Stomach (tissue), 19 donors: ENCODE measurements at places on chromosomes 1 and 21. TPM values are rescaled to one million over a fixed set of nuclear protein-coding genes. Genes with fewer than 3 reads are reported as not detected.

The TPTE gene
- total RNA-seq, result not detected

The PHACTR4 gene
- 25.0 TPM for total RNA-seq

The GOLT1A gene
- 7.1 TPM for total RNA-seq

The KCNE1 gene
- total RNA-seq, result 2.2 TPM

The PLEKHN1 gene
- 29.2 TPM for total RNA-seq

The ZNF593OS gene
- total RNA-seq, result not detected

DNA sequence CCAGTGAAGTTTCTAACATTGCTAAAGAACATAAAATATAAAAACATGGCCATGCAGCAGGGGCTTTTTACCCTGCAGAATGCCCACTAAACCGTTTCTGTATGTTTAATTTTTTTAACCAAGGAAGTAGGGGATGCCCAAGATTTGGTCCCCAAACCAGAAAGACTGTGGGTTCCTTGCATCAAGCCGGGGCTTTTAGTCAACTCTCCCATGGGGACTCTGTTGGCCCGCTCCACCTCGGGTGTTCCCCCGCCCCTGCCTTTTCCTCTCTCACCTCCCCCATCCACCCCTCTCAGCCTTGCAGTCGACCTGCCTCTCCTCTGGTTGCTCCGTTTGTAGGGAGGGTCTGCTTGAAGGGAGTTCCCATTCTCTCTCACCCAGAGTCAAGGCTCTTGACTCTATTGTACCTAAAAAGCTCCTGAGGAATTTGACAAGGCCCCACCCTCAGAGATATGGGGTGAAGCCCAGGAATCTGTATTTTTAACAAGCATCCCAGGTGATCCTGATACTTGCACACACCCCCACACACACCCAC is 117.5 kb downstream of the TOMM20 start:
- no peak overlapping the region for H3K4me3 ChIP-seq
- H3K27ac ChIP-seq, result peak overlapping the region; percentile 39
- H3K27me3 ChIP-seq, result no peaks in the 10 kb centered on the region
- no peaks in the 10 kb centered on the region for H3K36me3 ChIP-seq

- DNase-seq, result no peak
- peaks cover 43% of the 10 kb centered on the region for H3K36me3 ChIP-seq
- H3K27me3 ChIP-seq, result no peaks in the 10 kb centered on the region
- H3K4me1 ChIP-seq, result no peaks in the 10 kb centered on the region
- H3K4me3 ChIP-seq, result no peak overlapping the region
- H3K27ac ChIP-seq, result no peak overlapping the region
Measured at GRCh38 chr1:94832446-94832845, 12.3 kb downstream of the SLC44A3 start.

GRCh38 chr1:58622571-58622970 is 45.5 kb upstream of the TACSTD2 start:
- H3K4me1 ChIP-seq, result peaks cover 26% of the 10 kb centered on the region
- no peaks in the 10 kb centered on the region for H3K27me3 ChIP-seq
- H3K27ac ChIP-seq, result no peak overlapping the region

- H3K27me3 ChIP-seq, result no peaks in the 10 kb centered on the region
- H3K4me3 ChIP-seq, result no peak overlapping the region
- peak; percentile 26 for DNase-seq
- peak overlapping the region; percentile 32 for H3K27ac ChIP-seq
Measured at GRCh38 chr1:108896146-108897145, 19.7 kb downstream of the GPSM2 start.

GRCh38 chr1:110982320-110982719 is 18.6 kb upstream of the LRIF1 start:
- H3K27me3 ChIP-seq, result peaks cover under 1% of the 10 kb centered on the region
- DNase-seq, result no peak
- H3K4me3 ChIP-seq, result no peak overlapping the region
- H3K27ac ChIP-seq, result no peak overlapping the region

DNA sequence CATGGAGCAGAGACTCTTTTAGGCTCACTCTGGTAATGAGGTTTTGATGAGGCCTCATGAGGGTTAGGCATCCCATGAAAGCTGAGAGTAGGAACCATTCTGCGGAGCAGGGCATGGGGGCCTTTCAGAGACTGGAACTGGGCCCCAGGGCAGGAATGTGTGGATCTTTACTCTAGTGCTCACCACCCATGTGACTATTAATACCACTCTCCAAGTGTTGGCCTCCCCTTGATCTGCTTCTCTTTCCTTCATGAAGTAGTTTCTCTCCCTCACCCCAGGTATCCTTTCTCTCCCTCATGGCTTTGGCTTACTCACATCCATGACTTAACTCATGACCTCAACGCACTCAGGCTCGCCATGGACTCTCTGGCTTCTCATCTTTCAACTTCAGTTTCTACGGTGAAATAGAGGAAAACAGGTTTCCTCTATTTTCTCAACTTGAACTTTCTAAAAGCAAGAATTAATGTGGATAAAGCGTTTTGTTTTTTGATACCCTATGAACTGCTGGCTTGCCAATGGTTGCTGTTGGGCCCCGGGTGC is 50.5 kb upstream of the GADD45A start:
- H3K4me1 ChIP-seq, result peaks cover 20% of the 10 kb centered on the region
- no peak overlapping the region for H3K27ac ChIP-seq
- no peaks in the 10 kb centered on the region for H3K27me3 ChIP-seq
- no peak for DNase-seq

DNA sequence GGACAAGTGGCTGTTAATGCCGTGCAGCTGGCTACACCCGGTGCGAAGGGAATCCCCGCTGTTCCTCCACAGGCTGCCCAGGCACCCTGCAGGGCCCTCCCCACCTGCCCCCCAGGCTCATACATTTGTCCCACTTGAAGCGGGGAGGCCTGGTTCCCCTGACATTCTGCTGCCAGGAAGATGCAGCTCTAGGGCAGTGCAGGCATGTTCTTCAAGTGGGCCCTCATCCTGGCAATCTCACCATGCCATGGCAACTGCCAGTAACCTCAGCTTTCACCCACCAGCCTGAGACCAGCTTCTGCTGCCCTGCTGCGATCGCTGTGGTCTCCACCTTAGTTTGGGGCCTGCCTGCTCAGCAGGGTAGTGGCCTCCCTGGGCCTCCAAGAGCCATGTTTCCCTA is 151.9 kb upstream of the COL6A1 start:
- peaks cover 12% of the 10 kb centered on the region for H3K27me3 ChIP-seq
- DNase-seq, result no peak
- H3K27ac ChIP-seq, result no peak overlapping the region
- no peaks in the 10 kb centered on the region for H3K4me1 ChIP-seq

GRCh38 chr21:29005696-29006095 is 13.0 kb upstream of the LTN1 start:
- H3K4me1 ChIP-seq, result peaks cover 11% of the 10 kb centered on the region
- no peak overlapping the region for H3K4me3 ChIP-seq
- H3K27ac ChIP-seq, result no peak overlapping the region
- DNase-seq, result no peak
- H3K27me3 ChIP-seq, result no peaks in the 10 kb centered on the region
- peaks cover 40% of the 10 kb centered on the region for H3K36me3 ChIP-seq

- no peak overlapping the region for H3K4me3 ChIP-seq
- DNase-seq, result no peak
- no peak overlapping the region for H3K27ac ChIP-seq
- peaks cover 8% of the 10 kb centered on the region for H3K4me1 ChIP-seq
- H3K27me3 ChIP-seq, result no peaks in the 10 kb centered on the region
Measured at GRCh38 chr1:160855181-160855981, 7.3 kb downstream of the CD244 start.

GRCh38 chr1:193335806-193336428 is 149.5 kb upstream of the B3GALT2 start:
- H3K4me1 ChIP-seq, result peaks cover 1% of the 10 kb centered on the region
- H3K36me3 ChIP-seq, result no peaks in the 10 kb centered on the region
- peak; percentile 23 for DNase-seq
- no peak overlapping the region for H3K4me3 ChIP-seq
- no peaks in the 10 kb centered on the region for H3K27me3 ChIP-seq

DNA sequence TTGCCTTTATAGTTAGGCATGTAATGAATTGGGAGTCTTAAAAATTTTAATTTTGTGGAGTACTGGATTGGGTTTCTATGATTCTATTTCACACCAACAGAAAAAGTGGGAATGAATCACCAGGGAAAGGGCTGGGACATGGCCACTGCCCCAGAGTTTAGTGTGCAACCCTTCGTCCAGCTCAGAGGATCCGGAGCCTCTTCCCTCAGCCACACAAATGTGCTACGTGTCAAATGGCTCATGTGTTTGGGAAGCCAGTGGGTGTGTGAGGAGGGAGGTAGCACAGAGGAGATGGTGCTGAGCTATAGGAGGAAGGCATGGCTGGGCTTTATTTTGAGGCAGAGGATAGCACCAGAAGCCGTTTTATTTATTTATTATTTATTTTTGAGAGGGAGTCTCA is 247.3 kb downstream of the SIPA1L2 start:
- no peak overlapping the region for H3K27ac ChIP-seq
- H3K27me3 ChIP-seq, result no peaks in the 10 kb centered on the region
- no peak overlapping the region for H3K4me3 ChIP-seq
- no peaks in the 10 kb centered on the region for H3K36me3 ChIP-seq
- no peak for DNase-seq
- H3K4me1 ChIP-seq, result peaks cover 8% of the 10 kb centered on the region

DNA sequence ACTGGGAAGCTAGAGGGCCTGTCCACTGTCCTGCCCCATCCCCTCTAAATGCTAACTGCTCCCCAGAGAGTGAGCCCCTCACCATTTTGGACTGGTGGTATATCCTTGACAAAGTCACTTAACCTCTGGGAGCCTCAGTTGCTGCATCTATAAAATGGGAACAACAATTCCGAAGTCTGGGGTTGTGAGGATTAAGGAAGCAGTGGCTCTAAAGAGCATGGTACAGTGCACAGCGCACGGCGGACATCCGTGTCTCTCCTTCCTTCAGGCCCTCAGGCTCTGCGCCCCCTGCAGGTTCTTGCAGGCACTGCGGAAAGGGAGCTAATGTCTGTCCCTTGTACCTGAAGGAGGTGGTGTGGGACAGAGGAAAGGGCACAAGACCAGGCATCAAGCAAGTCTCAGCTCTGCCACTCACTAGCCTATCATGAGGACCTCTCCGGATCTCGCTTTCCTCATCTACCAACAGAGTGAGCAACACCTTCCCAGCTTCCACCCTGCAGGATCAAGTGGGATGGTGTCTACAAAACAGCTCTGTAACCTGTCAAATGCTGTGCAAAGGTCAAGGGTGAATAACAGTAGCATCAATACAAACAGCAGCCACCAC is 20.1 kb downstream of the ECE1 start:
- peaks cover 52% of the 10 kb centered on the region for H3K4me1 ChIP-seq
- peaks cover 92% of the 10 kb centered on the region for H3K36me3 ChIP-seq
- no peak overlapping the region for H3K27ac ChIP-seq
- no peak overlapping the region for H3K4me3 ChIP-seq
- peak; percentile 78 for DNase-seq
- H3K27me3 ChIP-seq, result no peaks in the 10 kb centered on the region

DNA sequence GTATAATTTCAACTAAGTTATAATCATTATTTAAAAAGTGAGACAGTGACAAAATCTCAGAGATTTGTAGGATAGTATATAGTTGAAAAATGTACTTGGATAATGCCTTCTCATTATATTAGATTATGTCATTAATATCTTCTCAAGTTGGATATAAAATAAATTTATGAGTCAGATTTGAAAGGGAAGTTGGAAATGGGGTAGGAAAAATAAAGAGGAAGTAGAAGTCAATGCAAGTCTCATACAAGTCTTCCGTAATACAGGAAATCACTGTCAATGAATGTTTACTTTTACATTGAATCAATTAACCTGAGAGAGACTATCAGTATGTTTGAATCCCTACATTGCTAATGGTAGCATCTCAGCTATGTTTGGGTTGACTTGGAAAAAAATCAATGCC is 16.2 kb upstream of the RNPC3 start:
- no peaks in the 10 kb centered on the region for H3K36me3 ChIP-seq
- H3K27ac ChIP-seq, result no peak overlapping the region

DNA sequence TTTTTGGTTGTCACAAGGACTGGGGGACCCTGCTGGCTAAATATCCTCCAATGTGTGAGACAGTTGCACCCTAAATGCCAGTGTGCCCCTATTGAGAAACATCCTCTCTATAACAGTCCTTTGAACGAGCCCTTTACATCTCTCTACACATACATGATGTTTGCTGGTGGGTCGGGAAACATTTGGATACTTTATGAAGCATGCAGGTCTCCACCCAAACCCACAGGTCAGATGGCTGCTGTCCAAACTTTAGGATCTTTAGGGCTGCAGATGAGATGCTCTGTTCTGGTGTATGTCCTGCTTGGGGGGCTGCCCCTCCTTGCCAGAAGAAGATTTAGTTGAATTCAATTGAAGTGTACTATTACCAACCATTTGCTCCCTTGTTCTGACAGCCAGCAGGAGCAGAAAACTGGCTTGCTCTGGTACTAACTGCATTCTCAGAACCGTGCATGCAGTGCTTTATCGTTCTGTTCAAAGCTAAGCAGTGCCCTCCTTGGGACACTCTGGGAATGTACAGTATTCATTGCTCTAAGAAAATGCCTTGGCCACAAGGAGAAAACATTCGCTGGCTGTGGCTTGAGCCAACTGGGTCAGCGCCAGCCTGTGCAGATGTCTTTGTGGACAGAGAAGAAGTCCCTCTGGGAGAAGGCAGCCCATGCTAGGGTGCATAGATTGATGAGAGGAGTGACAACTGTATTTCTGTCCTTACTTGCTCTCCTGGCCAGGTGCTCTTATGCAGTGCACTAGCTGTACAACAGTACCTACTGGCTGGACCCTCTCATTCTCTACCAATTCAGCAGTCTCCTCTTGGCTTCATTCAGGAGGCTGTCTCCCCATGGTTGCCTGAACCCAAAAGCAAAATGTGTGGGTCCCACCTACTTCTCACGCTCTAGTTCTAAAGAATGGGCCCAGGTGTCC is 61.4 kb upstream of the DIRAS3 start:
- DNase-seq, result peak; percentile 93
- H3K27me3 ChIP-seq, result no peaks in the 10 kb centered on the region
- H3K36me3 ChIP-seq, result no peaks in the 10 kb centered on the region

DNA sequence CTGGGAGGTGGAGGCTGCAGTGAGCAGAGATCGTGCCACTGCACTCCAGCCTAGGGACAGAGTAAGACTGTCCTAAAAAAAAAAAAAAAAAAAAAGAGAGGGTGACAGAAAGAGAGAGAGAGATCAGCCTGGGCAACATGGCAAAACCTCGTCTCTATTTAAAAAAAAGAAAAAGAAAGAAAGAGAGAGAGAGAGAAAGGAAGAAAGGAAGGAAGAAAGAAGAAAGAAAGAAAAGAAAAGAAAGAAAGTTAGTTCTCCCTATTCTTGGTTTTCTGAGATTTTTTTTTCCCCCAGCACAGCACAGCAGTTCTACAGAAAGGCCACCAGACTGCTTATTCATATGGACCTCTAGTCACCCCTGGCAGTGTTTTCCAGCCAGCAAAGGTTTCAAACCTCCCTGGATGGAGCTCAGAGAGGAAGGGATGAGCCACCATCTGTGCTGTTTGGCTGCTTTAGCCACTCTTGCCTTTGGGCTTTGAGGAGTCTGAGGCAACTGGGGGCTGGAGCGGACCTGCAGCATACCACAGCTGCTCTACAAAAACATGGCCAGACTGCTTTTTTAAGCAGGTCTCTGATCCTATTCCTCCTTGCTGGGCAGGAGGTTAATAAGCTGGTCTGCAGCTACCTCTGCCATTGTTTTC is 10.6 kb downstream of the S100A6 start:
- H3K4me3 ChIP-seq, result no peak overlapping the region
- H3K27me3 ChIP-seq, result no peaks in the 10 kb centered on the region
- H3K27ac ChIP-seq, result no peak overlapping the region
- no peaks in the 10 kb centered on the region for H3K36me3 ChIP-seq
